ENCODE measurements at places on chromosomes 5 and 9. TPM values are rescaled to one million over a fixed set of nuclear protein-coding genes. Genes with fewer than 3 reads are reported as not detected.

DNA sequence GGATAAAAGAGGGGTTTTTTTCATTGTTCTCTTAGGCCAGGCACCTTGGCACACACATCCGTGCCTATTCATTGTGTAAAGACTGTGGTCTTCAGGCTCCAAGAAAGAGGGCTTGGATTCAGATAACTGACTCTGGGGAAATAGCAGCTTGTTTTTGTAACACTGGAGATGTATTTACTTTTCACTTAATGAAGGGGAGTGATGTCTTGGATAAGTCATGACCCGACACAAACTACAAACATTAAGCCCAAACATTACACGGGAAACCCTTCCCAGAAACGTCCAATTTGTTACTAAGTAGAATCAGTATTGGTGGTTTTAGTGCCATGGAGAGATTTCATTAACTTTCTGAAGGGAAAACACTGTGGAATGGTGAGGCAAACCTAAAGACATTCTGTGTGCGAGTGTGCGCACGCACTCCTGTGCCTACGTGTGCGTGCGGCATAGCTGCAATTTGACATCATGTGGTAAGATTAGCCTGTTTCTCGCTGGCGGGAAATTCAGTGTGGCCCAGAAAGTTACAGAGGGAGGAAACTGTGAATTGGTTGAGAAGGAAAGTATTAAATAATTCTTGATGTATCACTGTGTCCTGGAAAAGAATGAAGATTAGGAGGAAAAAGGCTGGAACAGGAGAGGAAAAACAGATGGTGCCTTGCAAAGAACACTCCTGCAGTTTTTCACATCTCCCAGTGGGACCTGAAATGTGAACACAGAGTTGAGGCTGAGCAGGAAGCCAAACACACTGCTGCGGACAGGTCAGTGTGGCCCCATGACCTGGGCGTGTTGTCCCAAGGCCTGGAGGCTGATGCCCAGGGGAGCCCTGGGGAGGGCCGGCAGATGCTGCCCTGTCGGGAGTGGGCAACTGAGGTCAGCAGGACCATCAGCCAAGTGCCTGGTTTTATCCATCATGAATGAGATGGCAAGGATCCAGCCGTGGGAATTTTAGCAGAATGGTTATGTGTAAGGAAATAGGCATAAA is 108.5 kb downstream of the GAS1 start:
- H3K27me3 ChIP-seq, result no peaks in the 10 kb centered on the region
- no peaks in the 10 kb centered on the region for H3K36me3 ChIP-seq
- H3K4me3 ChIP-seq, result no peak overlapping the region
- no peak for DNase-seq

The FOXD4 gene
- total RNA-seq, result 0.93 TPM

GRCh38 chr5:37751227-37751626 is 88.6 kb downstream of the GDNF start:
- H3K27me3 ChIP-seq, result no peaks in the 10 kb centered on the region
- DNase-seq, result no peak
- no peak overlapping the region for H3K27ac ChIP-seq
- H3K4me1 ChIP-seq, result no peaks in the 10 kb centered on the region
- H3K36me3 ChIP-seq, result no peaks in the 10 kb centered on the region

The ATG10 gene
- 5.4 TPM for total RNA-seq

DNA sequence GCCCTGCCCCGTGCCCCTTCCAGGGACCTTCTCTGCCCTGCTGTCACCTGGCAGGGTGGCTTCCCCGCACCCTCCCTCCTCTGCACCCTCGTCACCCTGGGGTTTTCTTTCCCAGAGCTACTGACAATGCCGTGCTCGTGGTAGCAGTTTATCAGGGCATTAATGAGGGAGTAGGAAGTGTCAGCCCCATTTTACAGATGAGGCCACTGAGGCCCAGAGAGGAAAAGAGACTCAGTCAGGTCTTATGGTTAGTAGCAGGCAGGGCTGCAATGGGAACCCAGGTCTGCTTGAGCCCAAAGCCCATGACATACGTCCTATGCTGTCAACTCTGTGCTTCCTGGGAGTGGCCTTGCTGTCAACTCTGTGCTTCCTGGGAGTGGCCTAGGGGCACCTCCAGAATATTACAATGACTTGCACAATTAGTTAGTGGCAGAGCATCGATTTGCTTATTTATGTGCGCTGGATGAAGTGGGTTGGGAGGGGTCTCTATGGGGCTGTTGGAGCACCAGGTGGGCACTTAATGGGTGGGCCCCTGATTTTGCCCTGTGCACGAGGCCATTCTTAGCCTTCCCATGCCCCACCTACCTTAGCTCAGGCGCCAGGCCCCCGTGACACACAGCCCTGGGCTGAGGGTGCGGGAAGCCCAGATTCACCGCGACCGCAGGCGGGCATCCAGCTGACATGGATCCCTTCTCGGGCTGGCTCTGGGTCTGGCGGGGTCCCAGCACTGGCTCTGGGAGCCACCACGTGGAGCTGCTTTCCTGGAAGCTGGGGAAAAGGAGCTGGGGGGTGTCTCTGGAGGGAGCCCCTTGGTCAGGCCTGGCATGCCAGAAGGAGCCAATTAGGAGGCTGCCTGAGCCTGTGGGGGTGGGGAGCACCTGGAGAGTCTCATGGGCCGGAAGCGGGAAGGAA is 82.0 kb upstream of the ORM1 start:
- no peak overlapping the region for H3K4me3 ChIP-seq
- H3K4me1 ChIP-seq, result peaks cover 4% of the 10 kb centered on the region
- peaks cover 2% of the 10 kb centered on the region for H3K36me3 ChIP-seq
- DNase-seq, result no peak
- H3K27me3 ChIP-seq, result no peaks in the 10 kb centered on the region

DNA sequence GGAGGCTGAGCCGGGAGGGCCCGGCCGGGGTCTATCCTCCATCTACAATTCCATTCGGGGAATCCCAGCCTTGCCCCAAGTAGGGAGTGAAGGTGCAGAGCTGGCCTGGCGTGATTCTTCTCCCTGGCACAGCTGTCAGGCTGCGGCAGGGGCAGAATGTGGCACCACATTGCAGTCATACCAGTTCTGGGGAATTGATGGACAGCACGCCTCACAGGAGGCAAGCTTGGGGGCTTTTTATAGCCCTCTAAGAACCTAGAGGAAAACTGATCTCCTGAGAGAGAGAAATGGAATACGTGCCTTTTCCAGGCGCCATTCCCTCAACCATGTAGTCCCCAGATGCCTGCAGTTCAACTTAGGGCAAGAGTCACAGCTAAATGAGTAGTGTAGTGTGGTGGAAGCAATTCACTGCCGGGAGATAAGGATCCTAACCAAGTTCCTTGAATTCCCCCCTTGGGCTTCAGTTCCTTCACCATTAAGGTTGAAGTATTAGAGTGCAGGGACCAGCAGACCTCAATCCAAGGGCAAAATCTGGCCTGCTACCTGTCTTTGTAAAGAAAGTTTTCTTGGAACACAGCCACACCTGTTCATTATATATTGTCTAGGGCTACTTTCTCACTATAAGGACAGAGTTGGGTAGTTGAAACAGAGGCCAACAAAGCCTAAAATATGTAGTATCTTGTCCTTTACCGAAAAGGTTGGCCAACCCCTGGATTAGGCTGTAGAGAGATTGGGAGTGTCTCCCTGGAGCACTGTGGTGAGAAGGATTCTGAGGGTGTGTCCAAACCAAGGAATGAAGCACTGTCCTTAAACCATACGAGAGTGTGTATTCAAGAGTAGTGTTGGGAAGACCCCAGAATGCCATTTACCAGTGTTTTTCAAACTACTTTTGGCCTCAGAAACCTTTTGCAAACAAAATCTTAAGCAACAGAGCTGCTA is 10.6 kb downstream of the AFAP1L1 start:
- no peak overlapping the region for H3K27ac ChIP-seq
- peaks cover 9% of the 10 kb centered on the region for H3K4me1 ChIP-seq
- no peak for DNase-seq
- no peaks in the 10 kb centered on the region for H3K27me3 ChIP-seq
